NCI-H69 (cell line): ENCODE measurements at places on chromosomes 1 and 21.
A peak's percentile ranks its signal among the peaks of the same experiment; 100 is the strongest.

DNA sequence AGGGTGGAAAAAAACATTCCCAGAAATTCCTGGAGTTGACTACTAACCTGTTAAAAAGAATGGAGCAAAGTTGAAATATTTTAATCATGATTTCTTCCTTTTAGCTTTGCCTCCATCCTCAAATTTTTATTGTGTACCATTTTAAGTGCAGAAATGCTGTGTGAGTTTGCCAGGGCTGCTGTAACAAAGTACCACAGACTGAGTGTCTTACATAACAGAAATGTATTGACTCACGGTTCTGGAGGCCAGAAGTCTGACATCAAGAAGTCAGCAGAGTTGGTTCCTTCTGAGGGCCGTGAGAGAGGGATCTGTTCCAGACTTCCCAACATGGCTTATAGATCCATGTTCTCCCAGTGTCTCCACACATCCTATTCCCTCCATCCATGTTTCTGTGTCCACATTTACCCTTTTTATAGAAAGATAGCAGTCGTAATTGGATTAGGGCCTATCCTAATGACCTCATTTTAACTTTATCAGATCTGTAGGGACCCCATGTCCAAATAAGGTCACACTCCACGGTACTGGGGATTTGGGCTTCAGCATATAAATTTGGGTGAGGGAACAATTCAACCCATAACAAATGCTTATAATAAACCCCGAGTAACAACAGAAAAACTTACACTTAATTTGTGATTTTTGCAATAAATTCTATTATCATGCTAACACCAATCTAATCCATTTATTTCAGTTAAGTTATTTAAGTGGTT lies 12.7 kb downstream of the SNX7 start:
- no peak for DNase-seq

- DNase-seq: peak; percentile 72
Measured at GRCh38 chr1:180923021-180923841, 10.5 kb downstream of the KIAA1614 start.

- DNase-seq: no peak
Measured at GRCh38 chr1:220999872-221000863, 120.9 kb downstream of the HLX start.

GRCh38 chr1:167629681-167630567 lies at the start of gene RCSD1:
RCSD1 (plus strand) TSS chr1:167630232; CDS start chr1:167630424, 192 bp downstream.
- peak; percentile 18 for DNase-seq

- DNase-seq: no peak
Measured at GRCh38 chr1:202688401-202688800, 21.9 kb downstream of the SYT2 start.

DNA sequence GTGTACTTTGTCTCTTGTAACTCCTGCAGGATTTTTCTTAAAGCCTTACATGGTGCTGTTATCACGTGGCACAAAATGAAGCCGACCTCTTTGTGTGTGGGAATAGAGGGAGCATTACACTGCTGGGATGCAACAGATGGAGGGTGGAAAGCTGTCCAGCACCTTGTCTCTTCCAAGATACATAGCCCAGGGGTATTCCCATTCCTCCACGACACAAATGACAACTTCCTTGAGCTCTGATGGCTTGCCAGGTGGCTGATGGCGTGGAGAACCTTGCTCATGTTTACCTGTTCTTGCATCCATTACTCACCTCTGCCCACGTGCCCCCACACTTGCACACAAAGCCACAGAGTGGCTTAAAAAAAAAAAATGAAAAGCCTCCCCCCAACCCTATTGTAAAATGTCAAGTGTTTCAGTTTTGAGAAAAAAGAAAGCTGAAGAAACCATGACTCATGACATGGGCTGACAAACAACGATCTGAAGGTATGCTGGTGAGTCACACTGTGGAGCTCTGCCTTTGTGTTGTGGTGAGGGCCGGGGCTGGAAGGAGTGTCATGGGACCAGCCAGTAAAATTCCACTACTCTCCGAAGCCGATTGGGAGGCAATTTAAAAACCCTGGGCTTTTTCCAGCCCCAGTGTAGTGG lies 32.0 kb upstream of the ATP5PO start:
- DNase-seq: peak; percentile 86

DNA sequence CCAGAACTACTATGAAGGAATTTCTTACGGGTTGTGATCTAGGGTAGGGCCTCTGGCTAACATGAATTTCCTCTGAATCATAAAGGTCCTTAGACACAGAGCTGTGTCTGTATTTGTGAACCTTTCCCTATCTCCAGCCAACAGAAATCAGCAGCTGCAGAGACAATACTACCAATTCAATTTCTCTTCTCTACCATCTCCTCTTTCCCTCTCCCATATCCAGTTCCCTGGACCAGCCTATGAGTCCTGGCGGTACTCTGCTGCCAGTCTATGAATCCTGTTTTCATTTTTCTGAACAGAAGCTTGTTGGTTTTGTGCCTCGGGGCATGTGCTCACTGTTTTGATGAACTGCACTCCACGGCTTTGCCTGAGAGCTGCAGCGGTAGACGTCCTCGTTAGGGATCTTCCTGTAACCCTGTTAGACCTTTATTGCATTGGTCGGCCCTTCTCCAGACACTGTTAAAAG lies 458.0 kb upstream of the VAMP3 start:
- DNase-seq: peak; percentile 58

GRCh38 chr1:5661196-5662085 lies 330.8 kb downstream of the NPHP4 start:
- no peak for DNase-seq

DNA sequence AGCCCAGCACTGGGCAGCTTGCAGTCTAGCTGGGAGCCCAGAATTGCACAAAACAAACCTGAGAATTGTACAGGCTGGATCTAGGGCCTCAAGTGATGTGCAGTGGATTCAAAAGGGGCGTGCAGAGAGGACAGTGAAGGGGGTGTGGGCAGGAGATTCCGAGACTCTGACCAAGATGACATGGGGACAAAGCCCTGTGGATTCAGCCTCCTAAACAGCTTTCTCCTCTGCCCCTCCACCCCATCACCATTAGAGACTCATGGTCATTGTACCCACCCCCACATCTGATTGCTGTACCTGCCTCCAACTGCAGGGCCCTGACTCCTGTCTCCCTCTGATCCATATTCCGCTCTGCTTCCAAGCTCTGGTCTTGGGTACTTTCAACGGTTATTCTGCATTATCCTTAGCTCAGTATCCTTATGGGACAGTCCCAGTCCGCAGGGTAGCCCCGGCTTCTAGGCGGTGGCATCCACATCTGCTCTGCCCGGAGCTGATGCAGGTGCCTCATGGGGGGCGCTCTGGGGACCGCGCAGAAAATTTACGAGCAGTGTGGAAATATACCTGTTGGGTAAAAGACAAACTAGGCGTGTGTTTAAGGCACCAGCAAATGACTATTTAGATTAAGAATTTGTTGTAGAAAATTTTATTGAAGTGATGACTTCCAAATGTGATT lies 1.7 kb upstream of the BMP8A start:
- DNase-seq: no peak

DNA sequence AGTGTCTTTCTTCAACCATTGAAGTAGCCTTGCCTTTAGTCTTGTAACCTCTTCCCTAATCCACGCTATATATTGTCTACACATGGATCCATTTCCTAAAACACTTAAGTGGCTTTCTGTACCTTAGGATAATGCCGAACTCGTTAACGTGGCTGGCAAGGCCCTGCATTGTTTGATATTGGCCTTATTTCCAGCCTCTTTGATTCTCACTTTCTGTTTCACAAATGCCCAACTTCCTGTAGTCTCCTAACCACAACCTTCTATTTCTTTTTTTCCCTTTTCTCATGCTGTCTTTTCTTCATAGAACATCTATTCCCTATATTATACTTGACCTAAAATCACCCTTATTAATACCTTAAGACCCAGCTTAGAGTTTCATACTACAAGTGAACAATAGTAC lies 536.0 kb downstream of the LMO4 start:
- DNase-seq: no peak

GRCh38 chr21:43006874-43007208 lies 32.5 kb downstream of the PKNOX1 start:
- no peak for DNase-seq

DNA sequence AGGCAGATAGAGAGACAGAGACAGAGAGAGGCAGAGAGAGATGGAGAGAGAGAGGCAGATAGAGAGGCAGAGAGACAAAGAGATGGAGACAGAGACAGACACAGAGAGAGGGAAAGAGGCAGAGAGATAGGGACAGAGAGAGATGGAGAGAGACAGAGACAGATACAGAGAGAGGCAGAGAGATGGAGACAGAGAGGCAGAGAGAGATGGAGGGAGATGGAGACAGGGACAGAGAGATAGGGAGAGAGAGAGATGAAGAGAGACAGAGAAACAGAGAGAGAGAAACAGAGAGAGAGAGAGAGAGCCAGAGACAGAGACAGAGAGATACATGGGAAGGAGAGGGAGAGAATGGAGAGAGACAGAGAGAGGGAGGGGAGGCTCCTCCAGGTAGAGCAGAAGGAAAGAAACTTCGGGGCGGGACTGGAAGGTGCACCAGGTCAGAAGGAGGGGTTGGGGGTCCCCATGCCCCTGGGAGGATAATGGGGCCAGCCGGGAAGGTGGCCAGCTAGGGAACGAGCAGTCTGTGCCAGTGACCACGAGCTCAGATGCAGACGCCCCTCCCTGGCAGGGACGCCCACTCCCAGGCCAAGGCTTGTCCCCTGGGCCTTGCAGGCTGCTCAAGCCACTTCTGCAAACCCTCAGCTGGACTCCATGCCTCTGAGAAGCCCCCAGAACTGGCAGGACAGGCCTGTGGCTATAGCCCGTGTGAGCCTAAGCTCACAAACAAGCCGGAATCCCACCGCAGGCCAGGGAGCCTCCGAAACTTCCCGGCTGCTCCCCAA lies 3.3 kb downstream of the FNDC10 start:
- no peak for DNase-seq

DNA sequence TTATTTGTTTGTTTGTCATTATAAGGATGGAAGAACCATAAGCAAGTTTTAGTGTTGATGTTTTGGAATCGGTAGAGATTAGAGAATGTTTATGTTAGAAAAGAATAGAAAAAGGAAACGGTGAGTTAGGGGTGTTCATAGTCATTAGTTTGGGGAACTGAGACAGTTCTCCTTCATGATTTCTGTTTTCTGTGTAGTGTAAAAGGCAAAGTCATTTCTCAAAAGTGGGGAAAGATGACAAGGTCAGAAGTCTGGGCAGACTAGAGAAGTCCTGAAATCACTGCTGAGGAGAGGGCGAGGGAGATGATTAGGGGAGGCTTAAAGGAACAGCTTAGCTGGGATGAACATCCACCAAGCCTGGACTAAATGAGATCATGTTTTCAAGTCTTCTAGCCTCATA lies 498.9 kb downstream of the TTLL7 start:
- no peak for DNase-seq

DNA sequence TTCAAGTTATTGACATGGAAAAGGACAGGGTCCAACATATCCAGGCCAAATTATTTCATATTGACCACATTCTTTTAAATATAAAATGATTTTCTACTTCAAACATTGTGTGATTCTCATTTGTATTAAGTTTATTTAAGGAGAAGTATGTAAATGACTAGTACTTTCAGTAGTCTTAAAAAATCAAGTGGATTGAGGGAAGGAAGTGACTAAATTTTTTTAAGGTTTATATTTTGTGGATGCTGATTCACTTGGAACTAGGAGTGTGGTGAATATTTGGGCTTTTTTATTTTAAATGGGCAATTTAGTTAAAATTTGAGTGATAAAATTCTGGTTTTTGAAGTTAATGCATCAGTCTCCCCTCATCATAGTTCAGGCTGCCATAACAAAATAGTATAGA lies 10.1 kb downstream of the PRRC2C start:
- DNase-seq: no peak

DNA sequence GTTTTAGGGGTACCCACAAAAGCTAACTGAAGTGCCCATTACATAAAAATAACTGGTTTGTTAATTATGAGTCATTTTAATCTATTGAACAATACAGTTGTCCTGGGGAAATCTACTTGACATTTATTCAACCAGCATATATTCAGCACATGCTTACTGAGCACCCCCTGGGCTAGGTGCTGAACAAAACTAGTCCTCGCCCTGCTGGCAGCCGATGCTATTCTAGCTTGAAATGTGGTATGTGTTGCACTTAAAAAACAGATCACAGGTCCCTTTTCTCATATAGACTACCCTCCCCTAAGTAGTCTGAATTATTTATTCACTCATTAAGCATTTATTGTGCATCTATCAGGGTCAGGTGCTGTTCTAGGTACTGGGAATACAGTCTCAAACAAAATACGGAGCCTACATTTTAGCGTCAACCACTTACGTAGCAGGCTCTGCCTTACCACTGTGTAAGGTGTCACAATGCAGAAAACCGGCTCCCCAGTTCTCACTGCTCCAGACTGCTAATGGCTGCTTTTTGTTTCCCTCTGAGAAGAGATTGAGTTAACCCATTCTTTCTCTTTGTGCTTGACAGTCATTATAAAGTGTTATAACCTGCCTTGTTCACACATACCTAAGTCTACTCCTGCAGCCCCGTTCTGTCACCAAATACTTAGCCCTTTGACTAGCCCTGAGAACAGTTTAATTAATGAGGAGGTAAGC lies 57.1 kb downstream of the ADCY10 start:
- DNase-seq: no peak

GRCh38 chr1:91582431-91582921 lies 81.8 kb downstream of the CDC7 start:
- no peak for DNase-seq

DNA sequence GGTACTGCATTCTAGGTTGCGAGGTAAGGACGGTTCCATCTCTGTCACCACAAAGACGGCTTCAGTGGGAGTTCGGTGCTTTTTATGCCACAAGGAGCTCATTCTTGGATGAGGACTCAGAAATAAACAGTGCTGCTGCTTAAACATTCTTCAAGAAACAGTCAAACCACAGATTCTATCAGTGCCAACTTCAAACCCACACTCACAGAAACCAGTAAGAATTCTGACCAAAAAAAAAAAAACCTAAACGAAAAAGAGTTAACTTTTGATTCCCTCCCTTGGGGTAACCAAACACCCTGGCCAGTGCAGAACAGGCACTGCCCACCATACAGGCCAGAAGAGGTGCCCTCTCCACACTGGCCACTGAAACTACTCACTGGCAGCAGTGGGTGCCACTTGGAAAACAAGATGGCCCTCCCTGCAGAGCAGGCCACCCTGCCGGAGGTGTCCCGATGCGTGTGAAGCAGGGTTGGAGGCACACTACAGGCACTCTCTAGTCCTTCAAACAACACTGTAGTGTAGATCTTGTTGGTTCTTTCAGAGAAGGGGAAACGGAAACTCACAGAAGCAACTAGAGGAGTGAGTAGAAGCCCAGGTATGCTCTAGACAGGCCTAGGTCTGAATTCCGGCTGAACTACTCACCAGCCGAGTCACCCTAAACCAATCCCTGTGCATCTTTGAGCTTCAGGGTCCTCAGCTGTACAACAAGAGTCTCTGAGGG lies 87.3 kb upstream of the TLR5 start:
- DNase-seq: no peak

- DNase-seq: no peak
Measured at GRCh38 chr1:231828182-231828920, 201.8 kb downstream of the DISC1 start.

- no peak for DNase-seq
Measured at GRCh38 chr1:240020871-240021270, 70.8 kb upstream of the FMN2 start.

GRCh38 chr1:98325646-98326440 lies 335.7 kb upstream of the SNX7 start:
- peak; percentile 16 for DNase-seq
